ENCODE measurements at places on chromosomes 13 and 19. TPM values are rescaled to one million over a fixed set of nuclear protein-coding genes. Genes with fewer than 3 reads are reported as not detected.

The ZNF230 gene
- total RNA-seq, result 2.1 TPM

The DMWD gene
- total RNA-seq, result 55.9 TPM

GRCh38 chr13:32370805-32371204 lies 55.5 kb downstream of the BRCA2 start:
- DNase-seq, result no peak

DNA sequence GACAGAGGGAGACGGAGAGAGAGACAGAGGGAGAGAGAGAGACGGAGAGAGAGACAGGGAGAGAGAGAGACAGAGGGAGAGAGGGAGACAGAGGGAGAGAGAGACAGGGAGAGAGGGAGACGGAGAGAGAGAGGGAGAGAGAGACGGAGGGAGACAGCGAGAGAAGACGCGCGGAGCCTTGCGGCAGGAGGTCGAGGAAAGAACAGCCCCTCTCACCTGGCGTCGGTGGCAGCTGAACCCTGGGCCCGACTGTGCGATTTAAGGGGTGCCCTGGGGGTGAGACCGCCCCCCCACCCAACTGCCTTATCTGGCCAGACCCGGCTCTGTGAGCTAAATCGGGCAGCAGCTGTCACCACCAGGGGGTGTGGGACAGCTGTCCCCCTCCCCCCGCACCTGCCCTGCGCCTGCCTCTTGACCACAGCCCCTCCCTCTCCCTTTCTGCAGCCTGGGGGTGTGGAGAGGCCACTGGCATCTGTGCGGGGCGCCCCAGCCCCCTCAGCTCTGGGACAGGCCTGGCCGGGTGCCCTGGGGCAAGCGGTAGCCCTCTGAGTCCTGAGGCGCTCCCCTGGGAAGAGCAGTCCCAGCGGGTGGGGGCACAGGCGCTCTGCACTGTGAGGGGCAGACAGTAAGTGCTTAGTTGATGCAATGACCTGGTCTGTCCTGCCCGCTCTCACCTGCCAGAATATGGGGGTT lies 10.8 kb downstream of the JOSD2 start:
- DNase-seq, result no peak

GRCh38 chr13:28031220-28031895 lies 42.9 kb upstream of the URAD start:
- no peak for DNase-seq

DNA sequence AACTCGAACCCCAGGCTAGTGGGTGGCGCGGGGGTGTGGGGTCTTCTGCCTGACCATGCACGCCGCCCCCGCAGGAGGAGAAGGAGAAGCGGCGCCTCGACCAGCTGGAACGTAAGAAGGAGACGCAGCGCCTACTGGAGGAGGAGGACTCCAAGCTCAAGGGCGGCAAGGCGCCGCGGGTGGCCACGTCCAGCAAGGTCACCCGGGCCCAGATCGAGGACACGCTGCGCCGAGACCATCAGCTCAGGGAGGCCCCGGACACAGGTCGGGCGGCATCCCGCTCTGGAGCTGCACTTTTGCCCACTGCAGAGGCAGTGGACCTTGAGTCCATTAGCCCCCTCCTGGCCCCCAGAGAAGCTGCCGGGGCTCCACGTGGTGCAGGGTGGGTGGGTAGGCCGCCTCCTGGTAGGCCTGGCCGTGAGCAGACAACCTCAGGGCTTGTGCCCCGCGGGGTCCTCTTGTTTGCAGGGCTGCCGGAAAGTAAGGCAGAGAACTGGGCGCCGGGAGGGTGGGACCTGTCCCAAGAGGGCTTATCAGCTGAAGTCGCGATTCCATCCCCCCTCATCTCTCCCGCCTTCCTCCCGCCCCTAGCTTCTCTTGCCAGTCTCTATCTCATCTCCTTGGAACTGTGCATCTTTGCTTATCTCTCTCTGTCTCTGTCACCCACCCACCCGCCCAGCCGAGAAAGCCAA lies 9.9 kb downstream of the CCDC124 start:
- DNase-seq, result no peak

The NLRP4 gene
- total RNA-seq, result not detected

- DNase-seq, result no peak
These were observed 2.4 kb downstream of the IRS2 start for GRCh38 chr13:109783815-109784589.

GRCh38 chr19:18657590-18658365 lies 20.9 kb downstream of the KLHL26 start:
- peak; percentile 87 for DNase-seq

DNA sequence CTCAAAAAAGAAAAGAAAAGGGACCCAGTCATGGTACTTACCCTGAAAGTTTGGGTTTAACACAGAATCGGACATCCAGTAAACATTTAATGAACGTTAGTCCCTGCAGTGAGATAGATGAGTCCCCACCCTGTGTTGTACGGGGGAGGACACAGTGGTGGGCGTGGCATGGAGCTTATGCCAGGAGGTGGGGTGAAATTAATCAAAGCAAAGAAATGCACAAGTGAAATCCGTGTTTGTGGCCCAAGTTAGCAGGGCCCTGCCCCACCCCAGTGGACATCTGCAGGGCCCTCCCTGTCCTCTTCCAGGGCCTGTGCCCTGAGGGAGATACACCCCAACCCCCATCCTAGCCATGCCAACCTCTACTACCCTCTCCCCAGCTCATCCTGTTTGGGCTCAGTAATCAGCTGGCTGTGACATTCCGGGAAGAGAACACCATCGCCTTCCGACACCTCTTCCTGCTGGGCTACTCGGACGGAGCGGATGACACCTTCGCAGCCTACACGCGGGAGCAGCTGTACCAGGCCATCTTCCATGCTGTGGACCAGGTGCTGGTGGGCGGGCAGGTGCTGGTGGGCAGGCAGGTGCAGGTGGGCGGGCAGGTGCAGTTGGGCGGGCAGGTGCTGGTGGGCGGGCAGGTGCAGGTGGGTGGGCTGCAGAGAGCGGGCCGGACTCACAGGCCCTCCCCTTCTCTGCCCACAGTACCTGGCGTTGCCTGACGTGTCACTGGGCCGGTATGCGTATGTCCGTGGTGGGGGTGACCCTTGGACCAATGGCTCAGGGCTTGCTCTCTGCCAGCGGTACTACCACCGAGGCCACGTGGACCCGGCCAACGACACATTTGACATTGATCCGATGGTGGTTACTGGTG lies 3.9 kb downstream of the MCOLN1 start:
- DNase-seq, result no peak

The MEIS3 gene
- total RNA-seq, result 6.3 TPM

DNA sequence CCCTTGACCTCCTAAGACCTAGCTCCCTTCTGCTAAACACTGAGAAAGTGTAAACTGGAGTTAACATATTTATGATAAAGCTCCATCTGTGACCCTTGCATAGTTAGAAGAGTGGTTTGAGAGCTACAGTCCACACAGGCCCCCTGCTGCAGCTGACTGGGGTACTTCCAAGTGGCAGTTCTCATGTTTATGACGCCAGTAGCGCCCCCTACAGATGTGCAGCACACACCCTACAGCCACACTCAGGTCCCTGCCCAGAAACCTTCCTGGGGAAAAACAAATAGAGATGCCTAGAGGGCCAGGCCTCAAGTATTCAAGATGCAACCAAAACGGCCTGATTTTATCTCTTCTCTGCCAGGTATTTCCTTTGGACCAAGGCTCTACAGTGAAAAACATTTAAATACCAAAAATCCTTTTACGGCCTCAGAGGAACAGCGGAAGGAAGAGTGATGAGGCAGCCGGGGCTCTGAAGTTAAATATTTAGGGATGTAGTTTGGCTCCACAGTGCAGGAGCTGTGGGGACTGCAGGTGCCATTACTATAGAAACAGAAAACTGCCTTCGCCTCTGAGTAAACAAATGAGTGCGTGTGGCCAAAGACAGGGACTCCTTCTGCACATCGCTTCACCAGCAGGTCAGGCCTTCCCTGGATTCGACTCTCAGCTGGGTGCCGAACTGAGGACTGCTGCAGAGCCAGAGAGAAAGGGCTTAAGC lies 553.1 kb downstream of the EFNB2 start:
- no peak for DNase-seq

DNA sequence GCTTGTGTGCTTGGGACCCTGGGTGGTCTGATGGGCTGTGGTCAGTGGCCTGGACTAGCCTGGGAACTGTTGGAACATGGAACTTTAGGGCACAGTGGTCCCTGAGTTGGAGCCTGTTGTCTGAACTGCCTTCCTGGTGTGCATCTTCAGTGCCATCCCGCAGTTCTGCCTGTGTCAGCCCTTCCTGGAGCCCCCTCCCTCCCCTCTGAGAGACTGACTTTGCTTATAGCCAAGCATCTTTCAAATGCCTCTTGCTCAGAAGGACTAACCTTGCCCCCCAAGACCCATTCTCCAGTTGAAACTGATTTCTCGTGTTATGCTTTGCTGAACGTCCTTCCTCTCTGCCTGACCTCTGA lies 14.3 kb downstream of the MAU2 start:
- DNase-seq, result no peak

The PSG3 gene
- not detected for total RNA-seq

The FGF9 gene
- total RNA-seq, result 5.9 TPM

DNA sequence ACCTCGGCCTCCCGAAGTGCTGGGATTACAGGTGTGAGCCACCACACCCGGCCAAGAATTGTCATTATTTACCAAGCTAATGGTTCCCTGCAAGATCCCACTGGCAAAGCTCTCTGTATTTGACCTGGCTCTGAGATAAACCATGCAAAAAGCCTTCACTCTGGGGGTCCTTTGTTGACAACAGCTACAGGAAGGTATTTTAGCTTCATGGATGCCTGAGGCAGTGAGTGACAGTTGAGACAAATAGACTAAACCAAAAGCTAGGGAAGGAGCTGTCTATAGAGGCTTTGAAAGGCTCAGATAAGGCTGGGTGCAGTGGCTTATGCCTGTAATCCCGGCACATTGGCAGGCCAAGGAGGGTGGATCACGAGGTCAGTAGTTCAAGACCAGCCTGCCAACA lies 45.5 kb downstream of the NOTCH3 start:
- no peak for DNase-seq

DNA sequence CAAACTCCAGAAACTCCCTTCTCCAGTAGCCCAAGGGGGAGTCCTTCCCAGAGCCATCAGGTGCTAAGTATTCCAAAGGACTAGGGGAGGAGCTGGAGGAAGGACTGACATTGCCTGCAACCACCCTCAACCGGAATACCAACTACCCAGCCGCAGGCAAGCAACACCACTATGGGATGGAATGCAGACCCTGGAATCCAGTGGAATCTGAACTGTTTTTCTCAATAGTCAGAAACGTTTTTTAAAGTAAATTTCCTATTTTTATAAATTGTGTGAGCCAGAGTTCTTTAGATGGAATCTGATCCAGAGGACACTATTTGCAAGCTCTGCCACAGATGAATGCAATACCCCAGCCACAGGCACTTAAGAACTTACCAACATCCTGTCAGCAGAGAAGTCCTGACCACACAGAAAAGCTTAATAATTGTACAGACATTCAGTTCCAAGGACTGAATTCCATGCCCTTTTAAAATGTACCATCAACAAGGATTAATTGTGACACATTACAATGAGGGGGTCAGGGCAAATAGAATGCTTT lies 92.1 kb downstream of the USP12 start:
- no peak for DNase-seq

Measured in right atrium auricular region (tissue), 2 donors.